Activated T-helper 1 cell treated with anti-CD3 and anti-CD28 coated beads, Interleukin-12 subunit alpha, Interleukin-12 subunit beta, Interleukin-2, Interleukin-4 antibody, amounts not matched to agents 30 ng/mL and 10 ng/mL and 1 ng/mL, durations not matched to agents 14 hours and 24 hours and 36 hours (primary cell): ENCODE measurements at places on chromosomes 6 and 20. TPM values are rescaled to one million over a fixed set of nuclear protein-coding genes. Genes with fewer than 3 reads are reported as not detected.

The DCDC2 gene
- total RNA-seq = not detected in 2 replicates

The VGLL2 gene
- not detected in 2 replicates for total RNA-seq

The ENPP4 gene
- 5.9 and 6.1 TPM in 2 replicates for total RNA-seq

The BHLHE23 gene
- not detected in 2 replicates for total RNA-seq

The VNN1 gene
- not detected in 2 replicates for total RNA-seq

The TMEM170B gene
- total RNA-seq = 0.78 and 0.86 TPM in 2 replicates

The SFT2D1 gene
- total RNA-seq = 57.6 and 63.3 TPM in 2 replicates

The COL9A1 gene
- not detected in 2 replicates for total RNA-seq

The COL9A3 gene
- total RNA-seq = not detected in 2 replicates

- H3K36me3 ChIP-seq = no peaks in the 10 kb centered on the region
- H3K4me1 ChIP-seq = no peaks in the 10 kb centered on the region
- H3K4me3 ChIP-seq = no peak overlapping the region
Observed at GRCh38 chr6:137568067-137568466, 73.9 kb upstream of the OLIG3 start.

- DNase-seq = no peak
- peaks cover 13% of the 10 kb centered on the region for H3K27me3 ChIP-seq
- H3K36me3 ChIP-seq = no peaks in the 10 kb centered on the region
Observed at GRCh38 chr6:32761548-32761947, 1.8 kb downstream of the HLA-DQB2 start.

DNA sequence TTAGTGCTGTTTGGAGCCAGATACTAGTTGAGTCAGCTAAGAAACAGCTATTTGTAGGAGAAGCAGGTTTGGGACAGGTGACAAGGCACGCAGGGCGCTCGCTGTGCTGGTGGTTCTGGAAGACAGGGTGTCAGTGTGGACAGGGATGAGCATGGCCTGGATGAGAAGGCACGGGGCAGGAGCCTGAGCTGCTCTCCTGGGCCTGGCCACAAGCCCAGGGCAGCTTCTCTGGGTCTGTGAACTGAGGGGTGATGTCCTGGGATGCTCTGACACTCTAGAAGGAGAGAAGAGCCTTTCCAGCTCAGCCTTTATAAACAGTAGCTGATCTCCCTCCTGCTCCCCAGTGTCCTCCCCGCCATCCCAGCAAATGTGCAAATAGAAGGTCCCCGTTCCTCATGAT lies 37.9 kb downstream of the PLG start:
- no peak for DNase-seq
- H3K27me3 ChIP-seq = no peaks in the 10 kb centered on the region
- no peak overlapping the region for H3K4me3 ChIP-seq
- H3K4me1 ChIP-seq = no peaks in the 10 kb centered on the region
- H3K27ac ChIP-seq = no peak overlapping the region
- H3K36me3 ChIP-seq = no peaks in the 10 kb centered on the region

- H3K4me3 ChIP-seq = no peak overlapping the region
- H3K4me1 ChIP-seq = peaks cover 57% of the 10 kb centered on the region
- H3K27ac ChIP-seq = no peak overlapping the region
- no peaks in the 10 kb centered on the region for H3K27me3 ChIP-seq
Observed at GRCh38 chr20:46085179-46085851, 4.4 kb downstream of the NCOA5 start.

GRCh38 chr6:143457563-143458359 lies 7.2 kb downstream of the PEX3 start:
- no peak overlapping the region for H3K4me3 ChIP-seq
- peaks cover 17% of the 10 kb centered on the region for H3K4me1 ChIP-seq
- no peak for DNase-seq
- H3K36me3 ChIP-seq = peaks cover 20% of the 10 kb centered on the region
- H3K27ac ChIP-seq = no peak overlapping the region

- no peak for DNase-seq
- H3K36me3 ChIP-seq = no peaks in the 10 kb centered on the region
- peaks cover 8% of the 10 kb centered on the region for H3K27me3 ChIP-seq
- H3K4me1 ChIP-seq = no peaks in the 10 kb centered on the region
Observed at GRCh38 chr6:168971549-168971948, 282.1 kb downstream of the THBS2 start.

DNA sequence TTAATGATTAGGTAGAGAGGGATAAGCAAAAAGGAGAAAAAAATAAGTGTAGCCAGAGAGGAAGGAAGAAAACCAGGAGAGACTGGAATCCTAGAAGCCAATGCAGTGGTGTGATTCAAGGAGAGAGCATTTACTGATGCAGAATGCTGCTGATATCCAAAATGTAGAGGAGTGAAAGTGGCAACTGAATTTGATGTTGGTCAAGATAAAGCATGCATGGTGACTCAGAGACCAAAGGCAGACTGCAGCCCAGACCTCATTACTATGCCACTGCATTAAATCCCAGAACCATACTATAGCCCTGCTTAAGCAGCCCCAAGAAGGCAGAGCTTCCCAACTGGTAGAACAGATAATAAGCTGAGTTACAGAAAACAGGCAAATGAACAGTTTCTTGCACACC lies 15.8 kb downstream of the KLHL32 start:
- no peaks in the 10 kb centered on the region for H3K4me1 ChIP-seq
- no peak for DNase-seq
- H3K36me3 ChIP-seq = no peaks in the 10 kb centered on the region
- no peak overlapping the region for H3K4me3 ChIP-seq

- DNase-seq = no peak
- no peaks in the 10 kb centered on the region for H3K36me3 ChIP-seq
- H3K4me1 ChIP-seq = no peaks in the 10 kb centered on the region
- no peak overlapping the region for H3K4me3 ChIP-seq
Observed at GRCh38 chr6:36329798-36330291, 6.8 kb downstream of the BNIP5 start.

GRCh38 chr20:48197066-48197465 lies 411.8 kb upstream of the SULF2 start:
- no peaks in the 10 kb centered on the region for H3K36me3 ChIP-seq
- H3K27me3 ChIP-seq = peaks cover 2% of the 10 kb centered on the region
- no peak overlapping the region for H3K27ac ChIP-seq
- DNase-seq = no peak
- no peak overlapping the region for H3K4me3 ChIP-seq

DNA sequence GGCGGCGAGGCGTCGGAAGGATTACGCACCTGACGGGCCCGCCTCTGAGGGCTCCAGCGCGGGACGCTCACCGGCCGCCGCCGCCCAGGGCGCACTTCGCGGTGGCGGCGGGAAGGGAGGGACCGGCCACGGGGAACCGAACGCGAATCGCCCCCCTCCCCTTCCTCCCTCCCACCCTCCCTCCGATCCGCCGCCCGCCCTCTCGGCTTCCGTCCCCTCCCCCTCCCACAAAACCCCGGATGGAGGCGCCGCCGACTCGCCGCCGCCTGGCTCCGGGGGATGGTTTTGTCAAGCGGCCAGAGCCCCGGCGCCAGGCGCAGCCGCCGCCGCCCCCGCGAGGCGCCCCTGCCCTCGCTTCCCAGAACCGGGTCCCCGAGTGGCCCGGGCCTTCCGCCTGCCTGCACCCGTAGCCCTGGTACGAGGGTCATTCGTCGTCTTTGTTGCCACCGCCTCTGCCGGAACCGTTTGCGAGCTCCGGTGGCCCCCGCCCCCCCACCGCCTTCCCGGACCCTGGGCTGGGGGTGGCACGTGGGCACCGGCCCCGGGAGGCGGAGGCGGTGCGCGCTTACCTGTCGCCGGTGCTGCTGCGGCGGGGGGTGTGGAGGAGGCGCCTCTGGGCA lies 398 bp downstream of the ZBTB2 start:
- peak overlapping the region; percentile 95 for H3K4me3 ChIP-seq
- no peaks in the 10 kb centered on the region for H3K27me3 ChIP-seq
- peak; percentile 80 for DNase-seq
- peaks cover 15% of the 10 kb centered on the region for H3K36me3 ChIP-seq
- H3K27ac ChIP-seq = no peak overlapping the region

- no peak overlapping the region for H3K4me3 ChIP-seq
- H3K36me3 ChIP-seq = peaks cover 10% of the 10 kb centered on the region
- peaks cover 6% of the 10 kb centered on the region for H3K4me1 ChIP-seq
- DNase-seq = no peak
- no peaks in the 10 kb centered on the region for H3K27me3 ChIP-seq
Observed at GRCh38 chr6:36616893-36617521, 22.8 kb downstream of the SRSF3 start.

- H3K4me3 ChIP-seq = no peak overlapping the region
- H3K36me3 ChIP-seq = peaks cover 63% of the 10 kb centered on the region
- no peaks in the 10 kb centered on the region for H3K27me3 ChIP-seq
- H3K4me1 ChIP-seq = peaks cover 31% of the 10 kb centered on the region
- no peak for DNase-seq
- H3K27ac ChIP-seq = no peak overlapping the region
Observed at GRCh38 chr6:89941763-89942497, 47.7 kb downstream of the GJA10 start.

DNA sequence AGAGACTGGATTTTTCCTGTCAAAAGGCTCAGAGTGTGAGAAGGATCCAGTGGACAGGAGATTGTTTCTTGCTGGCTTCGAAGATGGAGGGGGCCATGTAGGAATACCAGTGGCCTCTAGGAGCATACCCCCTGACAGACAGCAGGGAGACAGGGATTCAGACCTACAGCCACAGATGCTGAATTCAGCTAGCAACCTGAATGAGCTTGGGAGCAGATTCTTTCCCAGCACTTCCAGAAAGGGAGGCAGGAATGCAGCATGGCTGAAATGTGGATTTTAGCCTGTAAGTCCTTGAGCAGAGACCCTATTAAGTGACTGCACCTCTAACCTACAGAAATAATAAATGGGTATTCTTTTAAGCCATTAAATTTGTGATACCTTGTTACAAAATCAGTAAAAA lies 44.6 kb downstream of the STXBP5 start:
- H3K4me3 ChIP-seq = no peak overlapping the region
- H3K36me3 ChIP-seq = peaks cover 40% of the 10 kb centered on the region

DNA sequence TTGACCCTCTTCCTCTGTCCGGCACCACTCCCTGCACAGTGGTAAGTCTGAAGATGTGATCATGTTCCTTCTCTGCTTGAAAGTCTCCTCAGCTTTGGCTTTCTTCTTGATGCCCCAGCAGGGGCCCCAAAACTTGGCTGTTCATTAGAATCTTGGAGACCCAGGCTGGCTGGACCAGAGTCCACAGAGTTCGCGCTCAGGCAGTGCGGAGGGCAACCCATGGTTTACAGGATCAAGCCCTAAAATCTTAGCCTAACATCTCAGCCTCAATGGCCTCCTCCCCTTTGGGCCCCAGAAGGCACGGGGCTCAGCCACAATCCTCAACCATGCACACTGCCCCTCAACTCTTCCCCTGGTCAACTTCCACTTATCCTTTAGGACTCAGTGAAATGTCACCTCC lies 72.9 kb upstream of the GTSF1L start:
- H3K36me3 ChIP-seq = peaks cover 6% of the 10 kb centered on the region
- DNase-seq = no peak
- peak overlapping the region; percentile 33 for H3K27ac ChIP-seq
- peaks cover 31% of the 10 kb centered on the region for H3K4me1 ChIP-seq
- no peaks in the 10 kb centered on the region for H3K27me3 ChIP-seq

GRCh38 chr6:157974341-157974894 lies 7.2 kb upstream of the SYNJ2 start:
- H3K4me1 ChIP-seq = peaks cover 3% of the 10 kb centered on the region
- peaks cover 27% of the 10 kb centered on the region for H3K27me3 ChIP-seq
- no peak overlapping the region for H3K4me3 ChIP-seq
- no peaks in the 10 kb centered on the region for H3K36me3 ChIP-seq
- no peak for DNase-seq
- no peak overlapping the region for H3K27ac ChIP-seq

DNA sequence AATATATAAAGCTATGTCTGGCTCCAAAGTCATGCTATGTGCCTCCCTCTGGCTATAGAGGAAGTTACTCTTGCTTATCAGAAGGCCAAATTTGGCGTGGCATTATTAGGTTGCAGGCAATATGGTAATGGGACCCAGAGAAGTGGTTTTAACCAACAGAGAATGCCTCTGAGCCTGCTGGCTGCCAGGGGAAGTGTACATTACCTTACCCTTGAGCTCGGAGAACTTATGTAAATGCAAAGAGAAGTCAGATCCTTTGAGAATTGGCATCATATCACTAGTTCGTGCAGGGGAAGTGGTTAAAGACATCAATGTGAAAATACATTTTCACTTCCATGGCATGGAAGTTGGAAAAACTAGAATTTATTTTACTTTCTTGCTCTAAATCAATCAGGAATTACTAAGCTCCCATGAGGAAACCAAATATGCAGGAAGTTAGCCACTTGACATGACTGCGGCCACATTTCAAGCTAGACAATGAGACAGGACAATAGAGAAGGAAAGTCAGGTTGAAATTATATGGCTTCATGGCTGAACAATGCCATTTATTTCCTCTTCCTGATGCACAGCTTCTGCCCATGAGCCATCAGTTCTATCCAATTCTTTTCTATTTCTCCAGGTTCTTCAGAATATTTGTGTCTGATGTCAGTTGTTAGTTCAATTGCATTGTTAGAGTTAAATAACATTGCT lies 134.0 kb upstream of the PHACTR1 start:
- H3K27me3 ChIP-seq = peaks cover 6% of the 10 kb centered on the region
- no peak overlapping the region for H3K27ac ChIP-seq
- no peaks in the 10 kb centered on the region for H3K36me3 ChIP-seq
- no peak overlapping the region for H3K4me3 ChIP-seq

DNA sequence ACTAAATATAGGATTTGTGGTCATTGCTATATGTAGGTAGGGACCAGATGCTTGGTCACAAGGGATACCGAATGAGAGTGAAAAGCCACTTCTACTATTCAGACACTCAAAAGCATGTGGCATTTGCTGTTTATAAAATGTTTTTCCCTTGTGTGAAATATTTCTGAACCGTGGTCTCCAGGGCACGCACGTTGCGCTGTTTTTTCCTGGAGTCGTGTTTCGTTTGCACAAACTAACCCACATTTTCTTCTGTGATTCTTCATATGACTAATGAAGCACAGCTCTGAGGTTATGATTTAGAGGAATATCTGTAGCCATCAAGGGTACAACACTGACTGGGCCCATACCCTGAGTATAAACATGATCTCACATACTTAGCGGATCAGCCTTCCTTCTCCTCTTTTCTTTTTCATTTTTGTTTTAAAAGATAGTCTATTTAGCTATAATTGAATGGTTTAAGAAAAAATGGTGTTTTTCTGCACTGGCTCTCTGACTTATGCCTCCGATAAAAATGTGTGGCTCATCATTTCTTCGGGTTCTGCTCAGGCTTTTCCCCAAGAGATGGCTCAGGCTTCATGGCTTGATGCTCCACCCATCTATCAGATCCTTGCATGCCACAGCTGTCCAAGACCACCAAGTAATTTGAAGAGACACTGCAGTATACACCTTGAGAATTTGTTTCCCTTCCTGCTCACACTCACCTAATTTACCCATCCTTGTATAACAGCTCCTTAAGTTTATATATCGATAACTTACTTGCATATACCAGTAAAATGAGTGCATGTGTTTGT lies 59.9 kb upstream of the HBS1L start:
- no peaks in the 10 kb centered on the region for H3K27me3 ChIP-seq
- H3K36me3 ChIP-seq = peaks cover 11% of the 10 kb centered on the region
- peaks cover 88% of the 10 kb centered on the region for H3K4me1 ChIP-seq
